Cardiac fibroblast (primary cell): ENCODE measurements at places on chromosomes 1 and 21.

GRCh38 chr1:31381394-31382294 lies 8.8 kb upstream of the FABP3 start:
- DNase-seq, result peak; percentile 57

DNA sequence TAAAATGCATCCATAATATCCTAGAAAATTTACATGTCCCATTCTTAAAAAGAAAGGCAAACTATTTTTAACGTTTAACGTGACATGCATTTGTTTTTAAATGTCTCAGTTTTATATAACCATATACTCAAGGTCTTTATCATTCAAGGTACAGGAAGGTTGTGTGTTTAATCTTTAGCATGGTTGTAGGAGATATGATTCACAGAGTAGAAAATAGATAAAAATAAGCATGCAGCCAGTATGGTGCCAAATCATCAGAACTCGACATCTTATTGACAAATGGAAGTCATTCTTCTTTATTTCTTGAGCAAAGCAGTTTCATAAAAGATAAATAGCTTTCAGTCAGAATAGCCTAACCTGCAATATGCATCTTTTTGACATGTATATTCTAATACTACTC lies 51.0 kb downstream of the SAMSN1 start:
- no peak for DNase-seq

- DNase-seq, result no peak
Observed at GRCh38 chr1:152902636-152903035, 5.7 kb upstream of the IVL start.

DNA sequence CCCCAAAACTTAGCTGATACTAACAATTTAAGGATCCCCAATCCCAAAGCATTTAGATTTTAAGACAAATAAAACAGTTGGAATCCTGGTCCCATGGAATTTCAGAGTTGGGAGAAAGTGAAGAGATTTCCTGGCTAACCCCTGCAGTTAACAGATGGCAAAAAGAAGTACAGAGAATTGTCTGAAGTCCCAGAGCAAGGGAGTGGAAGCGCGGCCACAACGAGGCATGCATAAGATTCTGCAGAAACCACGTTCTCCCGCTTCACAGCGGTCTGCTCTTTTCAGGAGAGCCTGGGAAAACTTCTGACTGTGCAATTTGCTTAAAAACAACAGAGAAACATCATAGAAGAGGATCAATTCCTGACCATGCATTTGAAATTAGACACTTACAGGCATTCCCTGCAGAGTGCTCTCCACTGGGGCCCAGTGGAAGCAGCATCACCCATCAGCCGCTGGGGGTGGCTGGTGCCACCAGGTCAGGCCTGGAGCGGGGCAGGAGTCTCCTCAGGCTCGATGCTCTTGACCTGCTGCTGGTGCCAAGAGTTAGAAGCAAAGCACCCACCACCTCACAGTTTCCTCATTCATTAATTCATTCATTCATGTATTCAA lies 226.7 kb upstream of the POU3F1 start:
- DNase-seq, result no peak

GRCh38 chr21:32764186-32764585 lies 7.4 kb downstream of the PAXBP1 start:
- no peak for DNase-seq

DNA sequence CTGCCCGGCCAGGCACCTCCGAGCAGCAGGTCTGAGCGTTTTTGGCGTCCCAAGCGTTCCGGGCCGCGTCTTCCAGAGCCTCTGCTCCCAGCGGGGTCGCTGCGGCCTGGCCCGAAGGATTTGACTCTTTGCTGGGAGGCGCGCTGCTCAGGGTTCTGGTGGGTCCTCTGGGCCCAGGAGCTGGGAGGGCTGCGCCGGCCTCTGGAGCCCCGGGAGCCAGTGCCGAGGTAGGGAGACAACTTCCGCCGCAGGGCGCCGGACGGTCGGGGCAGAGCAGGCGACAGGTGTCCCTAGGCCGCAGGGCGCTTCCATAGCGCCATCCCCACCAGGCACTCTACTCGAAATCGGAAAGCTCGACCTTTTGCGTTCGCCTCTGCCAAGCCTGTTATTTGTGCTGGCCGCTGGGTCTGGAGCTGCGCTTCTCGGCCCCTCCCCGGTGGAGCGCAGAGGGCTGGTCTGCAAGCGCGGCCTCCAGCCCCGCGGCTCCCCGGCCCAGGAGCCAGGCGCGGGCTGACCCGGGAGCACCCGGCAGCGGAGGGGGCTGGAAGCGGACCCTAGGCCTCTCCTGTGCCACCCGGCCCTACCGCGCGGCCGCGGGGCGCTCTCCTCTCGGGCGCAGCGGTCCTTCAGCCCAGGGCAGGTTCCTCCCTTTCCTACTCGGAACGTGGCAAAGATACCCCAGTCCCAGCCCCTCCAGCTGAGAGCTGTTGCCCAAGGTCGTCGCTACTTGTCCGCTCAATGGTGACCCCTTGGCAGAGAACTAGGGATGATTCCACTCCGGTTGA lies 2.2 kb downstream of the SIM2 start:
- no peak for DNase-seq

GRCh38 chr1:53539711-53540603 lies 80.8 kb downstream of the DMRTB1 start:
- DNase-seq, result no peak

DNA sequence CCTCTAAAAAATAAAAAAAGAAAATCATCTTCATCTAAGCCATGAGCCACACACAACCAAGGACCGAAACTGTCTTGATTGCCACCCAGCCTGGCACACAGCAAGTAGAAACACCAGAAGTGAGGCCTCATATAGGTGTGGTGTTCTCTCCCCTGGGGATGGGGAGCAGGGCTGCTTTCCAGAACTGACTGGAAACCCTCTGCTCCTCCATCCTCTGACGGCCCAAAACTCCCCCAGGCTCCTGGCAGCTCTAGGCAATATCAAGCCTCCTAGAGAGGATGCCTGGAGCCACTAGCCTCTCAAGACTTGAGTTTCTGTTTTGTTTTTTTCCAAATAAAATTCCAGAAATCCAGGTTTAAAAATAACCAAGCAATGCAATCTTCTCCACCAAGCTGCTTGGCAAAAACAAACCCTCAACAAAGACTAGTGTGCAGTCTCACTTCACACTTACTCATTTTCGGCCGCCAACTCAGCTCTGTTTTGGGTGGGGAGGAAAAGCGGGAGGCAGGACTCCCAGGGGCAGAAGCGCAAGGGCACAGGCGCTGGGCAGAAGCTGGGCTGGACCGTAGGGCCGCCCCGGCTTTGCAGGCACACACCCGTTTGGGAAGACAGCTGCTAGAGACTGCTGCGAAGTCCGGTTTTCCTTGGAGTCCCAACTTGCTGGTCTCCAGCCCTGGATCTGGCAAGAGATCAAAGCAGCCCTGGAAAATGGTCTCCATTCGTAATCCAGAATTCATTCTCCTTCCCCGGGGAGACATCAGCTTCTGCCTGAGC lies 78.2 kb upstream of the CAPZB start:
- peak; percentile 68 for DNase-seq

DNA sequence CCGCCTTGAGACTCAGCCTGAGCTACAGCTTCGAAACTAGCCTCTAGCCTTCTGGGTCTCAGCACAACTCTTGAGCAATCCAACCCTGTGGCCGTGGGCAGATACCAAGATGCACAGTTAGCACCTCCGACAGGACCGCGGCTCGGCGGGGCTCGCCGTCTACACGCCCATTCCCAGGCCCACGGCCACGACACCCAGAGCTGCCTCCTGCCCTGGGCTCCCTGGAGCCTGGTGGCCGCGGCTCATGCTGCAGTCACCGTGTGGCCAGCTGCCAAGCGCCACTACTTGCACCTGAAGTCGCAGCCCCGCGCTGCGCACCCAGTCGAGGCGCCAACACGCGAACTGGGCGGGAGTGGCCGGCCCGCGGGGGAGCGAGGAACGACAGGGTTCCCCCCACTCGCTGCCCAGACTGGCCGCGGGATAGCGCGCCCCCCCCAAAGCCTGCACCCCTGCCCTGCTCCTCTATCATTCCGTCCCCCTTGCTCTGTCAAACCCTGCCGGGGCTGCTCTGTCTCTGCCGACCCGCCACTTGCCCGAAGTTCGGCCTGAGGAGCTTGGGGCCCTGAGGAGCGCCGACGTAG lies 729 bp upstream of the CDCA8 start:
- DNase-seq, result peak; percentile 50

GRCh38 chr1:181021811-181022434 lies 747 bp downstream of the STX6 start:
- peak; percentile 80 for DNase-seq

GRCh38 chr1:30768159-30768829 lies 10.7 kb upstream of the LAPTM5 start:
- no peak for DNase-seq

GRCh38 chr1:197145446-197146024 lies 934 bp downstream of the ASPM start:
- DNase-seq, result peak; percentile 20

- DNase-seq, result no peak
Observed at GRCh38 chr21:19343711-19344110, 940.1 kb upstream of the TMPRSS15 start.

DNA sequence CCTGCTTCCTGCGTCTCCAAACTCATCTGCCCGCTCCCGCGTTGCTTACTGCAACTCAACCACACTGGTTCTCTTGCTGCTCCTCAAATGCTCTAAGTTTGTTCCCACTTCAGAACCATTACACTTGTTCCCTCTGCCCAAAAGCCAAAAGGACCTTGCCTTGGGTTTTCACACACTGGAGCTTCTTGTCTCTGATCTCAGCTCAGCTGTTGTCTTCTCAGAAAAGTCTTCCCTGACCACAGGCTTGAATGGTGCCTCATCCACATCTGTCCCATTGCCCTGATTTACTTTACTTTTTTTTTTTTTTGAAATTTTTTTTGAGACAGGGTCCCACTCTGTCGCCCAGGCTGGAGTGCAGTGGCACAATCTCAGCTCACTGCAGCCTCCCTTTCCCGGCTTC lies 44.3 kb upstream of the SYT14 start:
- no peak for DNase-seq

DNA sequence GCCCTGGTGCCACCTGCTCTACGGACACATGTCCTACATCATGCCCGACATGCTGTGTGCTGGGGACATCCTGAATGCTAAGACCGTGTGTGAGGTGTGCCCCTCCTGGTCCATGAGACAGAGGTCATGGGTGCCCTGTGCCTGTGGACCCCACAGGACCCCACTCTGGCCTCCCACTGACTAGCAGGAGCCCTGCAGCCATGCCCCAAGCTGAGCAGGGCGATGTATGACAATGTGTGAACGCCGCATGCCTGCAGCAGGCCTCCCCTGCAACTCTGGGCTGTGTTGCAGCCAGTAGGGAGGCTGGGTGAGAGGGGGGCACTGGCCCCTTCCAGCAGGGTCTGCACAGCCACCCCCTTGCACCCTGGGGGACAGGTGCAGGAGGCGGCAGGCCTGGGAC lies 30.0 kb downstream of the PRSS38 start:
- DNase-seq, result no peak
